ENCODE measurements at places on chromosomes 13 and 19.

- DNase-seq: no peak
These were observed 71.2 kb downstream of the GADD45B start for GRCh38 chr19:2547033-2547680.

DNA sequence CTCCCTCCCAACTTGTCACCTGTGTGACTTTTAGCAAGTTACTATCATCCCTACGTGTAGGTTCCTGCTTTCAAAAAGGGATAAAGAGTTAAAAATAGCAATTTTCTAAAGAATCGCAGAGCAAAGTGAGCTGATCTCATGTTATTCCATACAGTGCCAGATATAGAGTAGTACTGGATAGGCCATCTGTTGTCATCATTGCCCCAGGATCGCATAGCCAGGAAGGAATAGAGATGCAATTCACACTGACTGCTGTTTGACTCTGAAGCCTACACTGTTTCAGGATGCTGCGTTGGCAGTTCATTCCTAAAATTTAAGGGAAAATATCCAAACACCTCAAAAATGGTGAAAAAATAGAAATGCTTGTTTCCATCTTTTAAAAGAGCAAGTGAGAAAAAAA, 138.9 kb downstream of the SHISA2 start:
- peak; percentile 78 for DNase-seq

GRCh38 chr13:108044954-108045353, 170.4 kb downstream of the LIG4 start:
- DNase-seq: peak; percentile 87

DNA sequence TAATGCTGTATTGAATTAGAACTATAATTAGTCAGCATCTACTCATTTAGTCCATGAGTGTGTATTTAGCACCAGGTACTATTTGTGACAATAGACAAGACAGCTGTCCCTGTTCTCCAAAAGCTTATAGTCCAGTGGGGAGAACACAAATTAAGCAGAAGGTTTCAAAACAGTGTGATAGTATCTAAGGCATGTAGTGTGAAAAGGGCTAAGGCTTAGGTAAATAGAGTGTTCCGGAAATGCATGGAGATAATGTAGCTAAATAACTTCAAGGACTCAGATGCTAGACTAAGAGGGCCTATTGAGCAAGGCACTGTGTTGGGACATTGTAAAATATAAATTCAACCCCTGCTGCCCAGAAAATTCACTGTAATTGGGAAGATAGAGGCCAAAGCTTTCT, 144.1 kb upstream of the MIR17HG start:
- no peak for DNase-seq

GRCh38 chr19:6065685-6066374, 44.5 kb downstream of the RFX2 start:
- DNase-seq: no peak

GRCh38 chr19:52336117-52336790, at the start of gene ZNF610:
Gene ZNF610, plus strand, starts transcription at chr19:52336243. Its CDS starts 12,930 bp downstream, at chr19:52349173.
- peak; percentile 9 for DNase-seq

DNA sequence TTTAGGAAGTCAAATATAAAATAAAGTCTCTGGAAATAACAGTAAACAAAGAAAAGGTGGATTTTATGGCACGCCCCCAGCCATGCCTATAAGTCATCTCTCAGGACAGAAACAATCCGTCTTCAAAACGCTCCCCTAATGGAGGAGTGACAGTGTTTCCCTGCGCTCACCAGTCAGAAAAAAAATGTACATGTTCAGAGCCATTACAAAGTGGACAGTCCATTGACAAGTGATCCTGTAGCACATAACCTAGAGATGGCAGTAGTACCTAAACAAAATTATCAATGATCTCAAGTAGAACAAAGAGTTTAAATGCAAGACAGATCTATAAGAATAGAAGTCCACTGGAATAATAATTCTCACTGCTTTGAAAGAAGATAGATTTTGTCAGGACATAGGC, 891.7 kb upstream of the MIR17HG start:
- no peak for DNase-seq

GRCh38 chr13:30341815-30342570, 34.6 kb upstream of the KATNAL1 start:
- DNase-seq: no peak

DNA sequence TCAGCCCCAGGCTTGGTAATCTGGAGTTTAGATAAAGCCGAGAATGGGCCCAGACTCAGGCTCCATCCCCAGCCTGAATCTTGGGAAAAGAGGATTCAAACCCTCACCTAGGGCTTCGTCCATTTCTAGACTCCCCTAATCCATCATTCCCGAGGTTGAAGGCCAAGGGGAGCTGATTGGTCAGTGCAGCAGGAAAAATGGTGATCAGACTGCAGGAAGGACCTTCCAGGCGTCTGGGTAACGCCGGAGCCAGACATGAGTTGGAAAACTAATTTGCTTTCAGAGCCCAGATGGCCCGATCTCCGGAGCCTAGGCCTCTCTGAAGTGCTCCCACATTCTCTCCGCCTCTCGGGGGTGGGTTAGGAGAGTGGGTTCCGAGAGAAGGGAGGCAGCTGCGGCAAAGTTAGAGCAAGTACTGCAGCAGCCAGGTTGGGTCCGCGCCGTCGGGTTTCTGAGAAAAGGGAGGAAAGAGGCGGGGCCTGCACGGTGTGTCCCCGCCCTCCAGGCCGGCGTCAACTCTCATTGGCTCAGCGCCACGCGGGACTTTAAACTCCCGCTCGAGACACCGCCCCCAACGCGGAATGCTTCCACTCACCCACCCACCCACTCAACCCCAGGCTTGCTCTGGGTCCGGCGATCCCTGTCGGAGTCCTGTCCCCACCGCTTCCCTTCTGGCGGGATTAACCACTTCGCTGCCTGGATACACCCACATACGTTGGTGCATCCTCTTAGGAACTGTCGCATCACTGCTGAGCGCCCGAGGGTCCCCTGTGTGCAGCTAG, 788 bp upstream of the RTBDN start:
- no peak for DNase-seq

DNA sequence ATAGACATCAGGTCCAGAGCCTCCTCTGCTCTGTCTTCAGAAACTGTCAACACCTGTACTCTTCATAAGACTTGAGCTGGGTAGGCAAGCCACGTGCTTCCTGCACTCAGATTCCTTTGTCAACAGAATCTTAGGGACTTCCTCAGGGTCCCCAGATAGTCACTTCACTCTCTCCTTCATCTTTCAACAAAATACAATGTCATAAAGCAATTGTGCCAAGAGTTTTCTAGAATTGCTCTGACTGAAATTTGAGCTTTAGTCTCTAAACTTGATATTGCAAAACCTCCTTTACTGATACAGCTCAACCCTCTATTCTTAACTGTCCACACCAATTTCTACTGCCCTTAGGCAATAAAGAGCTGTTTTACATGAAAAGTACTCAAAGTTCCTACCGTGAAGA, 179.9 kb downstream of the IRS2 start:
- no peak for DNase-seq

DNA sequence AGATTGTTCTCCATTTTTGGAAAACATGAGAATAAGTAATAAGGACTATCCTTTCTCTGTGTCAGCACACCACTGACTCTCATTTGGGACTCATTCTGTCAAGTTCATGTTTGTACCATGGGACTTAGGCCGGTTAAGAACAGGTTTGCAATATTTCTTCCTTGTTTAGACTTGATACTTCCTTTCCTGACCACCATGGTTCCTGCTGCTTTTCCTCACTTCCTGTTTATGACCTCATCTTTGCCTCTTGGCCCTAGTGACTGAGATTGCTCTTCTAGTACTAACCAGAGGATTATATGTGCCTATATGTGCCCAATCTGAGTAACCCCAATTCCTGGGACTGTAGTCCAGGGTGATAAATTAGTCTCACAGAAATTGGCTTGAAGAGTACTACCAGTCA, 32.5 kb upstream of the NDFIP2 start:
- no peak for DNase-seq

DNA sequence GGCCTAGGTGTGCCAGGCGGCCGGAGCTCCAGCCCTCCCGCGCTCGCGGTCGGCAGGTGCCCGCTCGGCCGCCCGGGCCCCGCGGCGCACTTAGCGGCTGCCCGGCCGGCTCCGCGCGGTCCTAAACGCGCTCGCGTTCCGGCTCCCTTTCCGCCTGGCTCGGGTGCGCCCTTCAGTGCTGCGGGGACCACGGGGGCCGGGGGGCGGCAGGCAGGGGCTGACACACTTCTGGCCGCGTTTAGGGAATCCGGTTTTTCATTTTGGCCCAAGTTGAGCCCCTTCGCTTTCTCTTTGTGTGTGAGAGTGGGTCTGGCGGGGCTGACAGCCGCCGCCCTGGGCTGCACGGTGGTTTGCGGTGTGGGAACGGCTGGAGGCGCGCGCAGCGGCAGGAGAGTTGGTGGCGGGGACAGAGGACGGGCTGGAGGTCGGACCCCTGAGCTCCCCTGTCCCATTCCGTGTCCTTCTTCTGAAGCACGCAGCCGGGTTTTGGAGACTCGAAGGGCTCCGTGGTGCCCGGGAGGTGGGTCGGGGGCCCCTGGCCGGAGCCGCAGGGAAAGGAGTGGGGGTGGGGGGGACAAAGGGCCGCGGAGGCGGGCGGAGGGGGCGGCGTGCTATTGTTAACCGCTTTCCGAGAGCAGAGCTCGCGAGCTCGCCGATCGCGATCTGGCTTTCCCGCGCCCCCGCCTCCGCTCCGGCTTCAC, 3.1 kb downstream of the FGF9 start:
- DNase-seq: no peak

- no peak for DNase-seq
These were observed 2.4 kb downstream of the PTPRH start for GRCh38 chr19:55206664-55207500.
